ENCODE measurements at places on chromosomes 5 and 9.

DNA sequence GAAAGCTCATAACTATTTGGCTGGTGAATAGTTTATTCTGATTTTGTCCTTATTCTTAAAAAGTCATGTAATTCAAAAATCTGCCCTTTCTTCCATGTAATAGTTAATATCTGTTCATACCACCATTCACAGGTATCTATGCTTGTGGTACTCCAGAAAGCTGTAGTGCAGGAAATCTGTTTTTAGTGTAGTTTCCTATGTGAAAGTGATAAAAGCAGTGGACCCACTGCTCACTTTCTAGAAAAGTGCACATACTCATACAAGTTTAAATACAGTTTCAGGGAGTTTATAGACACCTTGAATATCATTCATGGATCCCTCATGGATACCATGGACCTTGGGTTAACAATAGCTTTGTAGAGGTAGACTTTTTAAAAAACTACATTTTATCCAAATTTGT lies 20.2 kb downstream of the PBX3 start:
- no peak for DNase-seq

GRCh38 chr9:136832581-136832980 lies 9.7 kb upstream of the AJM1 start:
- no peak for DNase-seq

DNA sequence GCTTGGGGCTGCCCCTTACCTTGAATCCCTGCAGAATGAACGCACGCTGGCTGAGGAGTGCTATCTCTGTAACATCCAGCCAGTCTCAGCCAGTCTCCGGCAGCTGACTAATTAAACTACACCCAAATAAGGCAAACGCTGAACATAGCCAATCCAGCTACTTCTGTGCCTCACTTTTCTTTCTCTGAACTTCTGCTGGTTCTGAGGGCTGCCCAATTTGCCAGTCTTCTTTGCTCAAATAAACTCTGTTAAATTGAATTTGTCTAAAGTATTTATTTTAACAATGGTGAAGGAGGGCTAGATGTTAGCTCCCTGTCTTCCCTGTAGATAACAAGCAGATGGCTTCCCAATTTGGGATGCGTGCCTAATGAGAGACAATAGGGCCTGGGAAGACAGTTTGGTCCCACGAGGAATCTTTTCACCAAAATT lies 154.0 kb upstream of the NFIL3 start:
- DNase-seq = no peak

DNA sequence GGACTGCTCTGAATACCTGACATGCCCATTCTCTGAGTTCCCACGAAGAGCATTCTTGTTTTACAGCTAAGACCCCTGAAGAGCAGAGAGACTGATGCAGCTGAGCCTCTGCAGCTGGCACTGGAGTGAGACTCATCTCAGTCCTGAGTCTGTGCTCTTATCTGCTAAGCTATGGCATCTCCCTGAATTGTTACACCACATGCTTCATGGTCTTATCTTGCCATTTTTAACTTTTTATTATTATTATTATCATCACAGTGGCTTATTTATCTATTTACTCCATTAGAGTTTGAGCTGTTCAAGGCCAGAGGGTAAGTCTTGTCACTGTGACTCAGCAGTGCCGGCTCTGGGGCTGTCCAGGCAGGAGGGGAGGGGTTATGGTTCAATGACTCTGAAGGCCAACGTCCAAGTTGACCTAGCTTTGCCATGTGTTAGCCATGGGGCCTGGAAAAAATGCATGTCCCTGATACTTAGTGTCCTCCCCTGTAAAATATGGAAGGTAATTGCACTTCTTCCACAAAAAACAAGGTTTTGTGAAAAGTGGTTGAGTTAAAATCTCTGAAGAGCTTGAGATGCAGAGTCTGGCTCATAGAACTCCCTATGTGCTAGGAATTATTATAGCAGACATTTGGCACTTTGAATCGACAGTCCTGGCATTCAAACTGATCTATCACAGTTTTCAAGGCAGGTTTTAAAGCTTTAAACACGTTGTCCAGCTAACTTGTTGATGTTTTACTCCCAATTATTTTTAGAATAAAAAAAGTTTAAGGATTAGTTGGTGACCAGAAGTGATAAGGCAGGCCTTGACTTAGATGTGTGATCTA lies 94.6 kb downstream of the ALDH1A1 start:
- no peak for DNase-seq

DNA sequence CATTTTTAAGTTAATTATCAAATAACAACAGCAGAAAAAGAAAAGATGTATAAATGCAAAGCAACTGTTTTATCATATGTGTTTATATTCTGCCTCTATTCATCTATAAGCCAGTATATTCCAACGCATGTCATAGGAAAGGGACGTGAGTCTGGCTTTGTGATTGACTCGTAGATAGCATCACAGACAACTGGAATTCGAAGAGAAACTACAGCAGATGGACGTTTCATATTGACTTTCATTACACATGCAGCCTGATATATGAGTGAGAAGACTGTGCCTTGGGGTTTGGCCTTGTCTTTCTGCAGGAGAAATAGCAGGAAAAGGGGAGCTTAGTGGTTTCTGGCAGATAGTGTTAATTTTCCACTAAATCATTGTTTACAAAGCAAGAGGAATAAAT lies 1111.9 kb downstream of the MAT2B start:
- DNase-seq = no peak

GRCh38 chr9:38108326-38108725 lies 39.3 kb upstream of the SHB start:
- DNase-seq = no peak

DNA sequence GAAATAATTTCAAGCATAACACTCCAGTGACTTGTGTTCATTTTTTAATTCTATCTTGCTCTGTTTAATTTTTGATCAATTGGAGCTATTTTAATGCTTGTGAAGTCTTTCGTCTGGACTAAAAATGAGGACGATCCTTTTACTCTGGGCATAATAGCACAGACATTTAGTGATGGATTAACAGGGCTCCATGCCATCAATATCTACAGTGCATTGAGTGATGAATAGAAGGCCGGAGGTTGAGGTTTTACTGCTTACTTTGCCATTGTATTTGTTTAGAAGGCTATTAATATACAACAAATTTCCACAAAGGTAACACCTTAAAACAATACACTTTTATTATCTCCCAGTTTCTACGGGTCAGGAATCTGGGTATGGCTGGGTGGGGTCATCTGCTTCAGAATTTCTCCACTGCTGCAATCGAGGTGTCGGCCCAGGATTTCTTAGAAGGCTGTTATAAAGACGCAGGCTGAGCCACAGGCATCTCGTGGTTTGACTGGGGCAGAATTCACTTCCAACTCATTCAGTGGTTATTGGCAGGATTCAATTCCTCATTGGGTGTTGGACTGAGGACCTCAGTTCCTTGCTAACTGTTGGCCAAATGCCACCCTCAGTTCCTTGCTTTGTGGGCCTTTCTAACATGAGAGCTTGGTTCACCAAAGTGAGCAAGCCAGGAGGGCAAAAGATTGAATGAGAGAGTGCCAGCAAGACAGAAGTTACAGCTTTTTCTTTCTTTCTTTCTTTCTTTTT lies 265.4 kb upstream of the VLDLR start:
- DNase-seq = no peak

DNA sequence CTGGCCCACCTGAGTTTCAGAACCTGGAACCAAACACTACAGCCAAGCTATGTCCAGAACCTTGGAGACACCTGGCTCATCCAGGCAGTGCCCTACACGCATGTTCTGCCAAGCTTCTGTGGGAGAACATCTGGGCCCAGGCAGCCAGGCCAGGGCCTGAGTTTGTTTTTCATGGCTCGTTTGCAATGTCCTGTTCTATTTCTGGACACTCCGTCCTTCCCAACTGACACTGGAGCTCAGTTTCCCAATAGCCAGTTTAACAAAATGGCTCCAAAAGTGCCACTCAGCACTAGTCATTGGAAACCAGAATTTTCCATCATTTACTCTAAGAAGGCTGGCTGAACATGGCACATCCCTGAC lies 38.6 kb downstream of the SH3RF2 start:
- DNase-seq = no peak

DNA sequence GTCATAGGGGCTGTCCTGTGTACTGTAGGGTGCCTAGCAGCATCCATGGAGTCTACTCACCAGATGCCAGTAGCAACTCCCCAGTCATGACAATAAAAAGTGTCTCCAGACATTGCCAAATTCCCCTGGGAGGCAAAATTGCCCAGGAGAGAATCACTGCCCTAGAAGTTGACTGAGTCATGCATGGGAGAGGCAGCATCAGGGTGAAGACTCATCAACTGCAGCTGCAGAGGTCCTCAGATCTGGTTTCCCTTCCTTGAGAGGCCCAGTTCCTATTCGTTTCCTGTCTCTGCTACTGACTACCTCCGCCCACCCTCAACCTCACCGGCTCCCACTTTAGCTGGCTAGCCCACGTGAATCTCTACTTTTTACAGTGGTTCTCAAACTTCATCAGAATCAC lies 88.6 kb upstream of the AGXT2 start:
- DNase-seq = no peak

GRCh38 chr5:90461288-90461687 lies 13.3 kb downstream of the MBLAC2 start:
- no peak for DNase-seq

- no peak for DNase-seq
Observed at GRCh38 chr5:10343486-10343885, 10.0 kb upstream of the MARCHF6 start.

- DNase-seq = no peak
Observed at GRCh38 chr9:1913631-1914330, 101.4 kb upstream of the SMARCA2 start.

GRCh38 chr5:176587398-176587797 lies 22.6 kb downstream of the GPRIN1 start:
- DNase-seq = no peak

GRCh38 chr9:122339579-122339978 lies 31.2 kb upstream of the PTGS1 start:
- DNase-seq = no peak

DNA sequence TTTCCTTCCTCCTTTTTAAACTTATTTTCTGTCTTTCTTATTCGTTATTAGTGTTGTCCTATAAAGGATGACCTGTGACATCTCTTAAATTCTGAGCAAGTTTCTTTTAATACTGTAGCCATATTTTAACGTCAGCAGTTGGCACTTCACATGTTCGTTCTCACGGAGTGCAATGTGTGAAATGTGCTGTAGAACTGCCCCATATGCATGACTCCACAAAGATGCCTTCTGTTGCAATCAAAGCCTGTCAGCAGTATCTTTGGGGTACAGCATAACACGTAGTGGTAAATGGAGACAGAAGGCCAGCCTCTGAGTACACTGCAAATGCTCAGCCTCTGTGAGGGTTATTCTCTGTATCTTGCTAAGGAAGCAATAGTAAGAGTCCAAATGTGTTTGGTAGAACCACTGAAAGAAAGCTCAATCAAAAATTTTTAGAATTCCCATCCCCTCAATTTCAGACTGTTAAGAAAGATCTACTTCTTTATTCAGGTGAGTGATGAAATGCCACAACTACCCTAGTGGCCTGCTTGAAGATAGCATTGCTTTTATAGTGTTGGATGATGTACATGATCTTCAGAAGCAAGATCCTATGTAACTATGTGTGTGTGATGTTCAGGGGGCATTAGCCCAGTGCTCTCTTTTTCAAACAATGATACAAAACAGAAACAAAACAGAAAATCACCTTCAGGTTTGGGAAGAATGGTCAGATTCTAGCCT lies 277.7 kb downstream of the TMEM167A start:
- DNase-seq = no peak

GRCh38 chr5:156446526-156446925 lies 119.6 kb downstream of the SGCD start:
- no peak for DNase-seq

GRCh38 chr5:74169701-74170100 lies 470.8 kb downstream of the ENC1 start:
- DNase-seq = no peak

GRCh38 chr5:114148253-114148652 lies 213.6 kb upstream of the KCNN2 start:
- DNase-seq = no peak

DNA sequence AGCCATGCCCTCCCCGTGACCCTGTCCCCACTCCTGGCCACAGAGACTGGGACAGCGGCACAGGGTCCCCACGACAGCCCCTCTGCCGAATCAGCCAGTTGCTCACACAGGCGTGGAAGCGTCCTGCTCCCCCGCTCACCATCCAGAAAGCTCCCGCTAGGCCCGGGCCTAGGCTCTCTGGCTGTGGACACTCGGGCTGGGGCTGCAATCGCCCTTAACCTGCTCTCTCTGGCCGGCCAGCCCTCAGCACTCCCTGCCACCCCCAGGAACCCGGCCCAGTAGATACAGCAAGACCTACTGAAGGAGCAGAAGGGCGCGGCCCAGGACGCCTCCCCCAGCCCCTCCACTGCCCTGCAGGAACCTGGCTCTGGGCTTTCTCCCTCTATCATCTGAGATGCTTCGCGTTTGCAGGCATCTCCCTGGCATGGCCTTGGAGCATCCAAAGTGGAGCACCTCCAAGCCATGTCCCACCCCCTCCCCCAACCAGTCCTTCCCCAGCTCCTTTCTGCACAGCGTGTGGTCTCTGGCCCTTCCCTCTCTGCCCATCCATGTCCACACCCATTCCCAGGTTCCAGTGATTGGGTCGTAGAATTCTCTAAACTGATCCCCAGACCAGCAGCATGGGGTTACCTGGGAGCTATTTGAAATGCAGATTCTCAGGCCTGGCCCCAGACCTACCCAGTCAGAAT lies 113.7 kb upstream of the LMX1B start:
- no peak for DNase-seq

GRCh38 chr9:78292716-78293497 lies 4.0 kb upstream of the PSAT1 start:
- DNase-seq = no peak

GRCh38 chr5:68384936-68385594 lies 169.5 kb downstream of the PIK3R1 start:
- no peak for DNase-seq

GRCh38 chr9:7973123-7973522 lies 173.5 kb upstream of the DMAC1 start:
- DNase-seq = no peak

GRCh38 chr5:61347080-61347479 lies 15.0 kb downstream of the ZSWIM6 start:
- no peak for DNase-seq

GRCh38 chr5:103410172-103410571 lies 151.6 kb downstream of the MACIR start:
- no peak for DNase-seq

DNA sequence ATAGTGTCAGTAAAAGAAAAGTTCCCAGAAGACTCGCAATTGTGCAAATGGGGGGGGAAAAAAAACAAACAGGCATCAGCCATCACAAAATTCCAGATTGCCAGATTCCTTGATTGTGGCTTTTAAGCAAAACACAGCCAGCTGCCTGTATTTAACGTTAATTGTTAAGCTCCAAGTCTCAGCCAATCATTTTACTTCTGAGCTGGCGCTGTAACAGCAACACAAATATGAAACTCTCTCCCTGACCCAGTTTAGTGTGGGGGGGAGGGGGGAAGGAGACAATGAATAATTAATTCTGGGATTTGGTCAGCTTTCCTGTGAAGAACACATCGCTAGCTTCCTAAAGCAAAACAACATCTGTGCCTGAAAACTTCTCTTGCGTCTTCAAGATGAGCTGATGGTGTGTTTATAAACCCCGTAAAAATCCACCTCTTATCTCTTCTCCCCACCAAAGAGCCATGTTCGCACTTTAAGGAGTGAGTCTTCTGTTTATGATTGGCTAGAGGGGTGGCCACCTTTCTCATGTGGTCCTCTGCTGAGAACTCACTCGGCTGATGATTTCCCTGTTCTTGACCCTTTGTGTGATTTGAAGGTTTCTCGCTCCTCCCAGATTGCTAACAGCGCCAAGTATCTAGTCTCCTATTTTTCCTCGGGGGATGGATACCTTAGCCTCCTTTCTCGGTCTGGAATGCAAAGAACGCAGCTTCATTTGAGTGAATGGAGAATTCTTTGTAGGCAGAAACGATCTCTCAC lies 160.2 kb upstream of the DAPK1 start:
- DNase-seq = no peak

- DNase-seq = no peak
Observed at GRCh38 chr5:151179489-151179840, 21.9 kb upstream of the ANXA6 start.

- no peak for DNase-seq
Observed at GRCh38 chr5:157571357-157571827, 4.2 kb downstream of the ADAM19 start.

All from iPS DF 6.9 (cell line).